Activated CD8-positive, alpha-beta memory T cell treated with anti-CD3 and anti-CD28 coated beads for 48 hours (primary cell): ENCODE measurements at places on chromosomes 2 and 18.

DNA sequence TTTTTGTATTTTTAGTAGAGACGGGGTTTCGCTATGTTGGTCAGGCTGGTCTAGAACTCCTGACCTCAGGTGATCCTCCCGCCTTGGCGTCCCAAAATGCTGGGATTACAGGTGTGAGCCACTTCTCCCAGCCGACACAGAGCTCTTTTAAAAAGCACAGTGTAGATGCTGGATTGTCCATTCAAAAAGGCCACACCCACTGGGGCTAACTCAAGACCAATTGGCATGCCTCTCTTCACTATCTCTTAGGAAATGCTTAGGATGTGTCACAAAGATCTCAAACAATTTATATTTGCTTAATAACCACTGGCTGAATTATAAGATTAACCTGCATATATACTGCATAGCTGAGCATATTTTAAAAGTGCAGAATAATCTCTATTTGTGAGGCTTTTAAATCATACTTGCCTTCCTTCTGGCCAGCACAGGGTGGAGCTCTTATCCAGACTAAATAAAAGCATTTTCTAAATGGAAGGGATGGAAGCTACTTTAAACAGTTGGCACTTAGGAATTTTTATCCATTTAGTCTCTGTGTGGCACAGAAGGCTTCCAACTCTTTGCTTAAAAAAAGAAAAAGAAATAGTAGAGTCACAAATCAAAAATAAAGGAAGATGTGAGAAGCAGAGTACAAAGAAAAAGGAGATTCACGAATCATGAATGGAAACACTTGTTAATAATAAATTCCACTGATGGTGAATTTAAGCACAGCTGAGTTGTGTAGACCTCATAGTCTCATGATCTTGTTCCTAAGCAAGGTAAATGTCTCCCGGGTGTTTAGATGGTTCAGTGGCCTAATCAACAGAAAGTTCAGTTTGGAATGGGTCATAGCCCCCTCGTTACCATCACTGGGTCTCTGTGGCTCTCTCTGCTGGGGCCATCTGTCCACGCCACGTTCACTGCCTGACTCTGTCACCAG lies 22.4 kb downstream of the CRYGD start:
- no peak for DNase-seq

DNA sequence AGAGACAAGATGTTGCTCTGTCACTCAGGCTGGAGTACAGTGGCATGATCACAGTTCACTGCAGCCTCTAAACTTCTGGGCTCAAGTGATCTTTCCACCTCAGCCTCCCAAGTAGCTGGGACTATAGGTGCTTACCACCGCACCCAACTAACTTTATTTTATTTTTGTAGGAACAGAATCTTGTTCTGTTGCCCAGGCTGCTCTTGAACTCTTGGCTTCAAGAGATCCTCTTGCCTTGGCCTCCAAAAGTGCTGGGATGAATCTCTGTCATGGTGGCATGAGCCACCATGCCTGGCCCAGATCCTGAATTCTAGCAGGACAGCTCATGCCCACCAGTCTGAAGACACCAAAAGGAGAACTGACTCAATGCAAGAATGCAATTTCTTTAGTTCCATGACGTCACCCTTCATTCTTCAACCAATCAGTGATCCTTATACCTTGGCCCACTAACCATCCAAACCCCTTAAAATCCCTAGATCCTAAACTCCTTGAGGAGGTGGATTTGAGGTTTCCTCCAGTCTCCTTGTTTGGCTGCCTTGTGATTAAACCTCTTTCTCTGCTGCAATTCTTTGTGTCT lies 25.6 kb upstream of the CXXC1 start:
- DNase-seq = no peak

GRCh38 chr18:63195326-63196159 lies 124.0 kb downstream of the BCL2 start:
- no peak for DNase-seq

DNA sequence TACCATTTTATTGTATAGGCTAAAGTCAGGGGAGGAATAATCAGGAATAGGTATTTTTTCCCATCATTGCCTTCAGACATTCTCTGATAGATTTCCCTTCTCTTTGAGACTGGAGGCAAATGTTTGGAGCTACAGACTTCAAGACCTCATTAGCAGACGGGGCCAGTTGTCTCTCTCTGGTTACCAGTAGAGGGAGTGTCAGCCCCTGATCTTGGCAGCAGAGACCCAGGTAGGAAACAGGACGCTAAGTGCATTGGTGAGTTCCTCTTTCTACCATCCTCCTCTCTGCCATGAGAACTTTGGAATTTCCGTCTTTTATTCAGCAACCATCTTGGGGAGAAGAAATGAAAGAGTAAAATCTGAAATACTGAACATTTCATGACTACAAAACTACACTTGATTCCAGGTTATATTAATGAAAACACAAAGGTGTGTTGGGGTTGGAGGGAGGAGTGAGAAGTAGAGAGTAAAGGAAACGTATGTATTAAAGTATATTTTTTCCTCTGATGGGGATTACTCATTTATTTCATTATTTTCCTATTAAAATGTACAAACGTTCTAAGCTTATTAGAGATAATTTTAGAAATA lies 186.2 kb upstream of the GCFC2 start:
- no peak for DNase-seq

- no peak for DNase-seq
These were observed 278.4 kb downstream of the AGPS start for GRCh38 chr2:177670791-177671535.

GRCh38 chr2:67448648-67449047 lies 51.5 kb downstream of the ETAA1 start:
- DNase-seq = no peak

- no peak for DNase-seq
These were observed 21.4 kb downstream of the KIF3C start for GRCh38 chr2:25960920-25961319.

DNA sequence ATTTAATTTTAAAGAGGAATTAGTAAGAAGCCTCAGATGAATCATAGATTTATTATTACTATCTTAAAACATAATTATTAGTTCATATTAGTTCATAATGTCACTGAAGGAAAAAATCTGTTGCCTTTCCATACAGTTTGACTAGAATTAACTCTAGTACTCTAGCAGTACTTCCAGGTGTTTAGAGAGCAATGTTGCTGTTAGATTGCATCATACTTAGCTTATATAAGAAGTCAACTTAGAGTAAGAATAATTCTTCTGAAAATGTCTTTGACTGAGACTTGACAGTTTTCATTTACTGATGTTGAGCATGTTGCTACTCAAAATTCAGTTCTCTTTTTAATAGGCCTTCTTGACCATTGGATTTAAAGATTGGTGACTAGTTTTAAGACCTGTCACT lies 4.7 kb downstream of the RAB3GAP1 start:
- no peak for DNase-seq

DNA sequence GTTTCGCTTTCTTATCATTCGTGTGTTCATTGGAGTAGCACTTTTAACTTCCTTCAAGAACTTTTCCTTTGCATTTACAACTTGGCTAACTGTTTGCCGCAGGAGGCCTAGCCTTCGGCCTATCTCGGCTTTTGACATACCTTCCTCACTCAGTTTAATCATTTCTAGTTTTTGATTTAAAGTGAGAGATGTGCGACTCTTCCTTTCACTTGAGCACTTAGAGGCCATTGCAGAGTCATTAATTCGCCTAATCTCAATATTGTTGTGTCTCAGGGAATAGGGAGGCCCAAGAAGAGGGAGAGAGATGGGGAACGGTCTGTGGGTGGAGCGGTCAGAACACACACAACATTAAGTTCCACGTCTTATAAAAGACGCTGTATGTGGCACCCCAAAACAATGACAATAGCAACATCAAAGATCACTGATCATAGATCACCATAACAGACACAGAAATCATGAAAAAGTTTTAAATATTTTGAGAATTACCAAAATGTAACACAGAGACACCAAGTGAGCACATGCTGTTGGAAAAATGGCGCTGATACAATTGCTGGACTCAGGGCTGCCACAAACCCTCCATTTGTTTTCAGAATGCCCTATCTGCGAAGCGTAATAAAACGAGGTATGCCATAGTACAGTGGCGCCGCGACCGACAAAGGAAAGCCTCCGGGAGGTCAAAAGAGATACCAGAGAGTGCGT lies 553 bp downstream of the TIGD1 start:
- no peak for DNase-seq
